ENCODE measurements at places on chromosomes 4 and X.

GRCh38 chr4:63618883-63619718 is 790.1 kb downstream of the TECRL start:
- no peak for DNase-seq

- no peak for DNase-seq
These were observed 63.8 kb downstream of the ZNF718 start for GRCh38 chr4:188091-188490.

DNA sequence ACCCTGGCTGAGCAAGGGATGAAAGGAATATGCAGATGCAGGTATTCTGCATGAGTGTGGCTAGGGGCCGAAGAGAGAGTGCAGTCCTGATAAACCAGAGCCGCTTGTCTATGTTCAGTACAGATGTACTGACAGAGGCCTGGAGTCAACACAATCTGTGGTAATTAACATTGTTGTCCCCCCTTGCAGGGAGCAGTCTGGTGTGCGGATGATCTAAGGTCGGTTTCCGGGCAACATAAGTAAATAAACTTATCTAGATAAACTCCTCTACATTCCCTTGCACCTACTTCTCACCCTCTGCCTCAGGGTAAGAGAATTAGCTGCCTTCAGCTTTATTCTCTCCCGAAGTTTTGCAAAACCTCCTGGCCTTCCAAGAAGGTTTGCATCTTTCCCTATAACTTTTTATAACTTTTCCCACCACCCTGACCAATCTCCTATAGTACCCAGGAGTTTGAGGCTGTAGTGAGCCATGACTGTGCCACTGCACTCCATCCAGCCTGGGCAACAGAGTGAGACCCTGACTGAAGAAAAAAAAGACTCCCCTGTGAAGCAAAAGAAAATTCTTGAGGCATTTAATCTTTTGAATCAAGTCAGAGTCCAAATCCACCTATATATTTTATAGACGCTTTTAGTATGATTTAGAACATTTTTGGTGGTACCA is 26.6 kb downstream of the SNX25 start:
- DNase-seq, result no peak

DNA sequence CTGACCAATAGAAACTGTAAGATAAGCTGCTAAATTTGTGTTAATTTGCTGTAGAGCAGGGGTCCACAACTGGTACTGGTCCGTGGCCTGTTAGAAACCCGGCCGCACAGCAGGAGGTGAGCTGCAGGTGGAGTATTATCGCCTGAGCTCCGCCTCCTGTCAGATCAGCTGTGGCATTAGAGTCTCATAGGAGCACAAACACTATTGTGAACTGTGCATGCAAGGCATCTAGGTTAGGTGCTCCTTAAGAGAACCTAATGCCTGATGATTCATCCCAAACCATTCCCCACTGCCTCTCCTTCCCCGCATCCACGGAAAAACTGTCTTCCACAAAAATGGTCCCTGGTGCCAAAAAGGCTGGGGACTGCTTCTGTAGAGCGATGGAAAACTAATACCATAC is 19.7 kb downstream of the FBXW7 start:
- no peak for DNase-seq

DNA sequence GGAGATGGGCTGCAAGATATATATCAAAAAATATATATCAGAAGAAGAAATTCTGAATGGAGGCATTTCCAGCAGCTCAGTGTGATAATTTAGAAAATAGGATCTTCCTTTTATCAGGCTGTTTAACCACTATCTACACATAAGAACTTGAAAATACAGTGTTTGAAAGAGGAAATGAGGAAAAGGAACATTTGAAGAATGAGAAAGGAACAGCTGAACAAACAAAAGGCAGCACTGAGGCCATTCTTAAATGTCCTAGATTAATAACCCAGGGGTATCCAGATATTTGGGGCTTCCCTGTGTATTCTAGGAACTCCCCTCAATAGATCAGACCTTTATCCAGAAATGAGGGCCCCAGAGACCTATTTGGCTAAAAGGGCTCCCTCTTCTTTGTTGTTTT is 4.1 kb downstream of the SLC39A8 start:
- no peak for DNase-seq

GRCh38 chr4:113908829-113909228 is 70.6 kb downstream of the ARSJ start:
- DNase-seq, result no peak

Measured in T1000 (cell line).